ENCODE measurements at places on chromosomes 11 and 22.

DNA sequence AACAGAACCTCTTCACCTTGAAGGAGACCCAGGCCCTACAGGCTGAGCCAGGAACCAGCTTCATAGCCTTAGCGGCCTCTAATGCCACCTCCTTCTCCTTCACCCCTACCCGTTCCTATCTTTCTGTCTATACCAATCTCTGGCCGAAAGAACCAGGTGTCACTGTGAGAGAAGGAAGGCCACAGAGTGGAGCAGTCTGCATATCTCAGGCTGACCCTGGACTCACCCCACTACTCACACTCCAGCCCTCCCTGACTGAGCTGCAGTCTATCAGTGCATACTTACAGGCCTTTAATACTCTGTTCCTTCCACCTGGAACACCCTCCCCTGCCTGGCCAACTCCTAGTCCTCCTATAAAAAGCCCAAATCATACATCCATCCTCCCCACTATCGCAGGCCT lies 32.7 kb downstream of the ARAP1 start:
- DNase-seq: no peak

DNA sequence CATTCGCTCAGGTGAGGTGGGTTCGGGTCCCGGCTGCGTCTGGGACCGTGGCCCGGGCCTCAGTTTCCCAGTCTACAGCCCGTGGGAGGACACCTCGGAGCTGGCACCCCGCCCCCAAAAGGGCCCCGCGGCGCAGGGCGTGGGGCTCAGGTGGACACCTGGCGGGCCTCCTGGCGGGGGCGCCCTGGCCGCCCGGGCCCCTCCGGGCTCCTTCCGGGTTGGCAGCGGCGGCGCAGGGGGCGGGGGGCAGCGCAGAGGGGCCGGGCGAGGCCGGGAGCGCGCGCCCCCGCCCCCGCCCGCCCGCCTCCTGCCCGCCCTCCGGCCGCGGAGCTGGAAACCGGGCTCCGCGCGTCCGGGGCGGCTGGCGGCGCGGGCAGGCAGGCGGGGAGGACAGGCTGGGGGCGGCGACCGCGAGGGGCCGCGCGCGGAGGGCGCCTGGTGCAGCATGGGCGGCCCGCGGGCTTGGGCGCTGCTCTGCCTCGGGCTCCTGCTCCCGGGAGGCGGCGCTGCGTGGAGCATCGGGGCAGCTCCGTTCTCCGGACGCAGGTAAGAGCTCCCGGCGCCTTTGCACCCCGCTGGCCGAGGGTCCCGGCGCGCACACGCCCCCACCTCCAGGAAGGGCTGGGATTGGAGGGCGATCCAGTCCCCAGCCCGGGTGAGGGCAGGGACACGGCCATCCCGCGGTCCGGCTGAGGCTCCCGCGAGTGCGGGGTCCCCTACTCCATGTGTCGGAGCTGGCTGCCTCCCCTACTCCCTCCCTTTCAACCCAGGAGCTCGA lies at the start of gene EMID1:
Gene EMID1, plus strand, starts transcription at position 303 of the 778 bp plus-strand sequence. Its CDS starts 143 bp downstream, at position 446.
- peak; percentile 24 for DNase-seq

GRCh38 chr11:60952742-60953170 lies 780 bp upstream of the SLC15A3 start:
- DNase-seq: no peak

GRCh38 chr11:113577356-113578032 lies 102.3 kb upstream of the DRD2 start:
- DNase-seq: no peak

DNA sequence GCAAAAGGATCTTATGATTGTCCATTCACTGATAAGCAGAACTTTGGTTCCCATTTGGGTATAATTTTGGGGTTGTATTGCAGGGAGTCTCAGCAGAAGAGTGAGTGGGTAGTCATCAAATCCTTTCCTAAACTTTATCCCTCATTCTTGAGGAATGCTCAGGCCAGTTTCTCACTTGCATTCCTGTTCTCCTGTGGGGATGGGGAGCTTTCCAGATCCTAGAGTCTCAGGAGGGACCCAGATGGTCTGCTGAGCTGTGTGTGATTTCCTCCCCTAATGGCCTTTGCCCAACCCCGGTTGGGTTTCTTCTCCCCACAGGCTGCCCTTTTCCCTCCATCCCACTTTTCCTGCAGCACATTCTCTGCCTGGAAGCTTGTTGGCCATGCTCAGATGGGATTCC lies 79.9 kb downstream of the MIAT start:
- DNase-seq: peak; percentile 49

DNA sequence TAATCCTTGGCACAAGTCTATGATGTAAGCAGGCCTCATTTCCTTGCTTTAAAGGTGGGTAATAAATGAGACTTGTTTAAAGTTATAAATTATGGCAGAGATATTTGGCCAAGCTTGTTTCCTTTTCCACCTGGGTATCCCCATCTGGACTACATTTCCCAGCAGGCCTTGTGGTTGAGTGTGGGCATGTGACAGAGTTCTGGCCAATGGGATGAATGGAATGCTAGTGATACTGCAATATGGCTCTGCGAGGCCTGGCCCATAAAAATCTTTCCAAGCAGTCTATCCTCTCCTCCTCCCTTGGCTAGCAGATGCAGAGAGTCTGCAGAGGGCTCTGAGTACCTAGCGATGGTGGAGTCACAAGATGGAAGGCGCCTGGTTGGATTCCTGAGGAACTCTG lies 102.5 kb downstream of the TIMP3 start:
- DNase-seq: peak; percentile 62

DNA sequence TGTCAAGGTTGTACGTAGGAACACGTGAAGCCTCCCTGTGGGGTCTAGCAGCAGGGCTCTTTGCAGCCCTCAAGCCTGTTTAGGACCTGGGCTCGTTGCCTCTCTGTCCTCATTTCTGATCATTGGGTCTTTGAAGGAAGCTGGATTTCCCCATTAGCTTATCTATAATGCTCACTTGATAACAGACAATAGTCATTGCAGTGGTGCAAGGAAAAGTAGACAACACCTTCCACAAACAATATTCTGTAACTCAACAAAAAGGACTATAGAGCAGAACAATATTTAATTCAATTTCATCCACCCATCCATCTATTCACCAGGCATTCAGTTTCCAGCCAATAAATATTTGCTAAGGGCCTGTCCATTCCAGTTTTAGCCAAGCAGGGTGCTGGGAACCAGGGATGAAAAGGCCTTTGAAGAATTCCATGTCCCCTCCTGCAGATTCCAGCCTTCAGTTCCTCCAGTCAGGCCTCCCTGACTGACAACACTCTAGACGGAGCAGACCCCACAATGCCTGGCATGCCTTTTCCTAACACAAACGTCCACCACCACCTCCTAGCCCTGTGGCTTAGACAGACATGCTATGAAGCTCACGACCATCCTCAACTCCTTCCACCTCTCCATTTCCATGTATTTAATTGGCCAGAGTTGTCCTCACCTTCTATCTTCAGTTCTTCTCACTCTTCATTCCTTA lies 12.7 kb upstream of the POLD3 start:
- no peak for DNase-seq

DNA sequence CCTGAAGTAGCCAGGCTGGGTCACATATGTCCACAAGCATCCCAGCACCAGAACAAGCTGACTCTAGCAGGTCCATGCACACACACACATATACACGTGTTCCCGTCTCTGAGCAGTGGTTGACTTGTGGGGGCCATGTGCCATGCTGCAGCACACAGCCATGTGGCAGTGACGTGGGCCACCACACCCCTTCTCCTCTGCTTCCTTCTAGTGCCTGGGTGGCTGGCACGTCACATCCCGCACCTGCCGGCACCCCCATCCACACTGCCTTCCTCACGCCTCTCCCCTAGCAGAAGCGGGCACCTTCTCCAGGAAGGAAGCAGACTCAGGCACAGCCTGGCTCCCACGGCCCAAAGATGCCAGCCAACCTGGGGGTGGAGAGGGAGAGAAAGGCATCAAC lies 9.5 kb downstream of the SYT7 start:
- no peak for DNase-seq

GRCh38 chr22:26975865-26976264 lies 318.5 kb downstream of the MIAT start:
- DNase-seq: no peak

DNA sequence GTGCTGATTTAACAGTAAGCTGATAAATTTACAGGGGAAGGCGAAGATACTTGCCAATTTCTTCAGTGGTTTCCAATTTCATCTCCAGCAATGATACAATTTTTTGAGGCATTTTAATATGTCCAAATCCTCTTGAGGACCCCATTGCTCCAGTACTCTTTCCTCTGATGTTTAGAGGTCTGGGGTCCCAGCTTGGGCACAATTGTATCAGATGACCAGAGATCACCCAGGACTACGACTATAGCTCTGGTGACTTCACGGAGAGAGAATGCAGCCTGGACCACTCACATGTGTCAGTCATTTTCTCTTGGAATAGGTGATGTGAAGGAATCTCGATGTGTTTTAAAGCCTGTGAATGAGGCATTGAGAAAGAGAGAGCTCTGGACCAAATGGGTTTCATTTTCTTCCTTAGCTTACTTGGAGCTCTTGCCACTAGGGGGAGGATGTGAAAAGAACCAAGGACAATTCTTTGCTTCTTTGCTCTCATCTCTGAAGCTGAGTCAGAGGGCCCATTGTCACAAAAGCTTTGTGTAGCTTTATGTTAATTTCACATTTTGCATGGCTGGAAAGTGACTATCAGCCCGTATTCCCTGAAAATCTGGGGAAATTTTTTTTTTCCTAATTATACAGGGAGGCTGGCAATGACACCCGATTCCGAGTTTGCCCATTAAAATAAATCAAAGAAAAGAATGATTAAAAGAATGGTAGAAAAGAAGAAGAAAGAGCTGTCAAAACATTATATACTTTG lies 6.7 kb upstream of the CCDC90B start:
- peak; percentile 73 for DNase-seq

DNA sequence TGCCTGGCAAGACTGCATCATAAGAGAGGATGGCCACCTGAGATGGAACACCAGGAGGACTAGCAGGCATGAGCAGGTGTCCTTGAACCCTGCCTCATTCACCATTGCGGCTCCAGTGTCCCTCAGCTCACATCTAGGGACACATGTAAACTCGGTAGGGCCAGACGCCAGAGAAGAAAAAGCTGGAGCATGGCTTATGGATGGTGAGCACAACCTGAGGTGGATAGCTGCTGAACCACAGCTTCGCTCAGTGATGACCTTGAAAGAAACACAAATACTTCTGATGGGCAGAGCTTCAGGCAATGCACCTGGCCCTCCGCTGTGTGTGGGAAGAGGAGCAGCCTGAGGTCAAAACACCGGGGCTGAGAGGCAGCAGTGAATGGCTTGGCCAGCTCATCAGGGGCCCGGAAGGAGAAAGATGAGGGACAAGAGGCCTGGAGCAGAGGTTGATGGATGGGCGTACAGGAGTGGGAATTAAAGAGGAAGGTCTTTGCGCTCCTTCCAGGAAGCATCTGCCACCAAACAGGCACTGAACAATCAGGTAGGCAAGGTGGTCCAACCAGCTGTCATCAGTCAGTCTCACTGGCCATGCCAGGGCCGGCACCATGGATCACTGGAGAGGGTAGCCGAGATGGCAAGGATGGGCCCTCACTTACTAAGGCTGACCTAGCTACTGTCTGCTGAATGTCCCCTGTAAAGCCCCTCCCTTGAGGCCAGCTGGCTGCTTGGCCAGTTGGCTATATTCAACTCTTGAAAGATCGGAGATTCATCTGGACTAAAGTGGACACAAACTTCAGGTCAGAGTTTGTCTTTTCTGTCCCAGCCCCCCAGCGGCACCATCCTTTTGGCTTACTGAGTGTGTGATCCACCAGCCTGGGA lies 89.7 kb downstream of the MYEOV start:
- no peak for DNase-seq

- peak; percentile 6 for DNase-seq
Observed at GRCh38 chr11:17498475-17498874, 21.8 kb upstream of the ABCC8 start.

DNA sequence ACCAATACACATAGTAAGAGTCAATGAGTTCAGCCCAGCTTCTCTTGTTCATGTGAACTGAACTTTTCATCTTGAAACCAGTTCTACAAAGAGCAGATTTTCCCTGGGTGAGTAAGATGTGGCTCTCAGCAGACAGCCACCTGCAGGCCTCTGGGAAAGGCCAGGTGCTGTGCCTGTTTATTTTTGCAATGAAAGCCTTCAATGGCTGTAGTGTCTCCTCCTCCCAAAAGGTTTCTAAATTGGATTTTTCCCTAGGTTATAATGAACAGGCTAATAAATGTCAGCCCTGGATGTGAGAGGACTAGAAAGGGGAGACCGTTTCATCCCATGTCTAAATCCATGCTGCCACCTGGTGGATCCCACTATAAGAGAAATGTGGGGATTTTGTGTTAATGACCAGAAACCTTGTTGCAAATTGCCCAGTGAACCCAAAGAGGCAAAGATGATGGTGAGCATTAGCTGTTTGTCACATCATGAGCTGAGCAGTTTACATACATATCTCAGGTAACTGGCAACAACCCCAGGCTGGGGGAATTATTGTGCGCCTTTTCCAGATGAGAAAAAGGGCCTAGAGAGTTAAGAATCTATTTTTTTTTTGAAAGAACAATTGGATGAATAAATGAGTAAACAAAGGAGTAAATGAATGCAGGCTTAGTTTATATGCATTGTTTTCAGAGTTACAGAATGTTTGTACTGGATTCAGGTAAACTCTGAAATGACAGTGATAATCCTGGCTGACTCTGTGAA lies 12.7 kb downstream of the C11orf91 start:
- peak; percentile 82 for DNase-seq

DNA sequence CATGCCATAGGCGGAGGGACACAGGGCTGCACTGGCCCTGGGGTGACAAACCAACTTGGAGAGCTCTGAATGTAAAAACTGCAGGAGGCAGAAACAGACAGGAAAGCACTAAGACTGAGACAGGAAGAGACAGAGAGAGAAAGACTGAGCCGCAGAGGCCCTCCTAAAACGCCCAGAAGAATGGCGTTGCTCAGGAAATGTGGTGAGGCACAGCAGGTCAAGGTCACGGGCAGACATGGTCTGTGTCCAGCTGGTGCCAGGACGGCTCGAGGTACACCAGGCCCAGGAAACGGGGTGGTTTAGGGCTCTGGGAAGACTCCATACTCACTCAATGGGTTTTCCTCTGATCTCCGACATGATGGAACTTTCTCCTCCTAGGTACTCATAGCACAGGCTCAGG lies 29.1 kb downstream of the MAFF start:
- no peak for DNase-seq

GRCh38 chr11:6646576-6646917 lies 9.1 kb downstream of the DCHS1 start:
- DNase-seq: peak; percentile 76

DNA sequence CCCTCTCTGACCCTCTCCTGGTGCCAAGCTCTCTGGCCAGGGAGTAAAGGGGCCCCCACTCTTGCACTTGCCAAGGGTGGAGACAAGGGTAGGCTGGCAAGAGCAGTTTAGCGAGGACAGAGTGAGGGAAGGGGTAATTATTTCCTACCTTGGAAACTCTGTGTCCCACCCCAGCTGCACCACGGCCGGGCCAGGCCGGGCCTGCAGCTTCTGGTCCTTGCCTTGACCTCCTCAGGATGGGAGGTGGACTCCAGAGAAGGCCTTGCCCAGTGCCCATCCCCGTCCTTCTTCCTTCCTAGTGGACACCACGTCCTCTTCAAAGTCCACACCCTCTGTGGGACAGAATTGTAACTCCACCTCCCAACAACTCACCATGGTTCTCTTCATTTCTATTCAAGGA lies 18.4 kb upstream of the OSBPL5 start:
- DNase-seq: no peak

- no peak for DNase-seq
Observed at GRCh38 chr11:102521121-102521520, 9.4 kb downstream of the MMP7 start.

- DNase-seq: no peak
Observed at GRCh38 chr11:12114193-12115033, 4.0 kb downstream of the MICAL2 start.

GRCh38 chr11:17077240-17077519 lies 287 bp downstream of the RPS13 start:
- no peak for DNase-seq
